ENCODE measurements at places on chromosomes 5 and 9. TPM values are rescaled to one million over a fixed set of nuclear protein-coding genes. Genes with fewer than 3 reads are reported as not detected.

Gene ANKRA2
- 13.0 TPM for total RNA-seq

Gene TSSK1B
- not detected for total RNA-seq

Gene FAM221B
- total RNA-seq, result not detected

Gene TICAM2
- 0.61 TPM for total RNA-seq

Gene FGF18
- total RNA-seq, result not detected

Gene CCDC112
- total RNA-seq, result 4.6 TPM

GRCh38 chr5:177427211-177427822 is 841 bp downstream of the GRK6 start:
- no peaks in the 10 kb centered on the region for H3K36me3 ChIP-seq
- no peaks in the 10 kb centered on the region for H3K27me3 ChIP-seq
- peak overlapping the region; percentile 91 for H3K4me3 ChIP-seq
- peak overlapping the region; percentile 77 for H3K27ac ChIP-seq

GRCh38 chr9:113317777-113318176 is 14.6 kb upstream of the RNF183 start:
- H3K27ac ChIP-seq, result no peak overlapping the region
- no peaks in the 10 kb centered on the region for H3K27me3 ChIP-seq
- no peak for DNase-seq

- H3K4me3 ChIP-seq, result no peak overlapping the region
- no peak for DNase-seq
- H3K27me3 ChIP-seq, result no peaks in the 10 kb centered on the region
- peaks cover 40% of the 10 kb centered on the region for H3K4me1 ChIP-seq
Observed at GRCh38 chr9:4831119-4831518, 38.4 kb downstream of the RCL1 start.

DNA sequence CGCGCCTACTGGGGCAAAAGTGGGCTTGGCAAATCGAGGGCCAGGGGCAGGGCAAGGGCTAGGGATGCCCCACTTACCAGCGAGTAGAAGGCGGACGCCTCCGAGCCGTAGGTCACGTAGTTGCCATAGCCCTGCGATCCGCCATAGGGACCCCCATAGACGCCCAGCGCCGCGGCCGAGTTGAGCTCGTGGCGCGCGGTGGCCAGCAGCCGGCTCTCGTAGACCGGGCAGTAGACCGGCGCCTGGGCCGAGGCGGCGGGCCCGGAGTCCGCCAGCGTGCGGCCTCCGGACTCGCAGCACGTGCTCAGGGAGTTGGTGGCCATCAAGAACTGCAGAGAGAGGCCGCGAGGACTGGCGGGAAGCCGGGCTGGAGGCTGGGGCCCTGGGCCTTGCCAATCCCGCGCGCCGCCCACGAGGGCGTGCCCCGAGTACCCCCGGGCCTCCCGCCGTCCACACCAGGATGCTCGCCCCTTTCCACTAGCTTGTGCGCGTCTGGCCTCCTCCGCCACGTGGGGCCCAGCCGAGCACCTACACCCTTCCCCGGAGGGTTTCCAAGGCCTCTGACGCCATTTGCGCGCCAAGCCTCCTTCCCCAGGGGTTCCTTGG is 891 bp downstream of the IRX4 start:
- H3K27me3 ChIP-seq, result peaks cover 86% of the 10 kb centered on the region
- H3K4me1 ChIP-seq, result no peaks in the 10 kb centered on the region
- DNase-seq, result no peak

- no peaks in the 10 kb centered on the region for H3K36me3 ChIP-seq
- no peak for DNase-seq
- H3K4me1 ChIP-seq, result no peaks in the 10 kb centered on the region
Observed at GRCh38 chr5:34684281-34684979, 28.3 kb downstream of the RAI14 start.

DNA sequence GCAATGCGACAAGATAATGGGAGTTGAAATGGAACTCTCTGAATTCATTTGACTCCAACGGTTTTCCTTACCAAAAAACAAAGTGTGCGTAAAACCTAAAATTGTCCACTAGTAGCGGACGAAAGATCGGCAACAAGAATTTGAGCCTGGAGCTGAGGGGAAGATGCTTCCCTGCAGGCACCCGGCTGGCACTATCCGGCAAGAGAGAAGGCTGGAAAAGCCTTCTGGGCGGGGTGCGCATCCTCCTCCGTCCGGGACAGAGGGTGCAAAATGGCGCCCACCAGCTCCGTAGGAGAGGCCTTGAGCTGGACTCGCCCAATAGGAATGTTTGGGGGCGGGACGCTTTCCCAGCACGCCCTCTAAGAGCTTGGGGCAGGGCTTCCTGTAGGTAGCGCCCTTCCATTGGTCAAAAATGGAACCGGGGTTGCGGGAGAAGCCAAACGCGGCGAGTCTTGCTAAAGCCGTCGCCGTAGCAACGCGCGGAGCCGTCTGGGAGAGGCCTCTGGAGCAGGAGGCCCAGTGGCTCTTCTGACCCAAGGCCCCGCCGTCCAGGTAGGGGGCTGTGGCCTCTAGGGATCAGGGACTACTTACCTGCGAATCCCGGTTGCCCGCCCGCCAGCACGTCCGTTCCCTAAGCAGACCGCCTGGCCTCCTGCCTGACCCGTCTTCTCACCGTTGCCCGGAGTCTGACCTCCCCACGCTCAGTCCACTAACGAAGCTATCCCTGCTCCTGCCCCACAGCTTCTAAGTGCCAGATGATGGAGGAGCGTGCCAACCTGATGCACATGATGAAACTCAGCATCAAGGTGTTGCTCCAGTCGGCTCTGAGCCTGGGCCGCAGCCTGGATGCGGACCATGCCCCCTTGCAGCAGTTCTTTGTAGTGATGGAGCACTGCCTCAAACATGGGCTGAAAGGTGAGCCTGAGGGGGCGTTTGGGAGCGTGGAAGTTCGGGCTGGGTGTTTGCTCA is 9.2 kb downstream of the RUFY1 start:
- H3K4me3 ChIP-seq, result peak overlapping the region; percentile 63
- peaks cover 9% of the 10 kb centered on the region for H3K4me1 ChIP-seq
- peak; percentile 95 for DNase-seq
